ENCODE measurements at places on chromosomes 3 and 15.

- no peak for DNase-seq
These were observed 106.8 kb downstream of the HHLA2 start for GRCh38 chr3:108403198-108403597.

DNA sequence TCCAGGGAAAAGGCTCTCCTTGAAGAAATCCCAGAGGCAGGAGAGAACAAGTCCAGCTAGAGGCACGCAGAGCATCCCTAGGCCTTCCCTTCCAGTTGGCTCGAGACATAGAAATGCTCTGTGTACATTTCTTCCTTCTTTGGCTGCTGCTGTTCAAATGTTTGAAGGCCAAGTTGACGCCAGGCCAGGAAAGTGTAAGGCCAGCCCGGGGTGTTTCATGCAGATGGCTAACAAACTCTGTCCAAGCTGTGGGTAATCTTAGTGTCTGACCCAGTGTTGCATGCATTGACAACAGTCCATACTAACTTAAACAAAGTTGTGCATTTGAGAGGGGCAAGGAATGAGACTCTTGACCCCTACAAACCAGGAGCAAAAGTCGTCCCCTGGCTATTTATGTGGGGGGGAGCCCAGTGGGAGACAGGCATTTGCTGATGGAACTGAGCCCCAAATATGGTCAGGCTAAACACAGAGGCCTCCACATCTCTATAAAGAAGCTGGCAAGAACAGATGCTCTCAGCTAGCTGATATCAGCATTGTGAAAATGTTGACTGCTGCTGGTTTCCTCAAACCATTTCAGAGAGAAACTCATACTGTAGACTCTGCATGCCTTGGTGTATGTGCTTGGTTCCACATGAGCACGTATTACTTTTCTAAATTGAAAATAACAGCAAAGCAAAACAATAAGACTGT lies 139.5 kb downstream of the ADAMTS9 start:
- no peak for DNase-seq

- DNase-seq, result no peak
These were observed 38.6 kb downstream of the FSD2 start for GRCh38 chr15:82767163-82767829.

- peak; percentile 87 for DNase-seq
These were observed at the start of gene MRAS for GRCh38 chr3:138347960-138348753. Gene MRAS (plus strand): TSS chr3:138348579. CDS start chr3:138372884, 24,305 bp downstream.

GRCh38 chr3:80788914-80789313 lies 972.5 kb downstream of the GBE1 start:
- no peak for DNase-seq

GRCh38 chr15:31338318-31338878 lies 11.8 kb downstream of the KLF13 start:
- no peak for DNase-seq

GRCh38 chr3:64884536-64884935 lies 196.7 kb upstream of the ADAMTS9 start:
- DNase-seq, result no peak

DNA sequence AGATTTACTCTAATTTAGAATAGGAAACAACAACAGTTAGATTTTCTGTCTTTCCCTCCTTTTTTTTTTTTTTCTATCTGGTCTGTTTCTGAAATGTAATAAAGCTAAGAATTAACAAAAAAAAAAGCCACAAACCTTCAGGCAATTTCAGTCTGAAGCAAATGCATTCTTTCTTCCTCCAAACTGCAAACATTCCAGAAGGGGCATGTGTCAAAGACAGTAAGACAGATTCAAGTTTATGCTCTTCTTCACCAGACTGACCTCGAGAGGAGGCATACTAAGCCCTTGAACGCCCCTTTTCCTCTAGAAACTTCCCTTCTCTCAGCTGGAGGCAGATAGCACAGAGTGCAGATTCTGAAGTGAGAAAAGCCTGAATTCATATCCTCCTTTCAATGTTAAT lies 654.6 kb upstream of the LMCD1 start:
- DNase-seq, result no peak

Data from right atrium auricular region (tissue), 2 donors.